ENCODE measurements at places on chromosomes 12 and 14. TPM values are rescaled to one million over a fixed set of nuclear protein-coding genes. Genes with fewer than 3 reads are reported as not detected.

CRACR2A gene
- total RNA-seq = 2.2 TPM

BICD1 gene
- 49.5 TPM for total RNA-seq

DNA sequence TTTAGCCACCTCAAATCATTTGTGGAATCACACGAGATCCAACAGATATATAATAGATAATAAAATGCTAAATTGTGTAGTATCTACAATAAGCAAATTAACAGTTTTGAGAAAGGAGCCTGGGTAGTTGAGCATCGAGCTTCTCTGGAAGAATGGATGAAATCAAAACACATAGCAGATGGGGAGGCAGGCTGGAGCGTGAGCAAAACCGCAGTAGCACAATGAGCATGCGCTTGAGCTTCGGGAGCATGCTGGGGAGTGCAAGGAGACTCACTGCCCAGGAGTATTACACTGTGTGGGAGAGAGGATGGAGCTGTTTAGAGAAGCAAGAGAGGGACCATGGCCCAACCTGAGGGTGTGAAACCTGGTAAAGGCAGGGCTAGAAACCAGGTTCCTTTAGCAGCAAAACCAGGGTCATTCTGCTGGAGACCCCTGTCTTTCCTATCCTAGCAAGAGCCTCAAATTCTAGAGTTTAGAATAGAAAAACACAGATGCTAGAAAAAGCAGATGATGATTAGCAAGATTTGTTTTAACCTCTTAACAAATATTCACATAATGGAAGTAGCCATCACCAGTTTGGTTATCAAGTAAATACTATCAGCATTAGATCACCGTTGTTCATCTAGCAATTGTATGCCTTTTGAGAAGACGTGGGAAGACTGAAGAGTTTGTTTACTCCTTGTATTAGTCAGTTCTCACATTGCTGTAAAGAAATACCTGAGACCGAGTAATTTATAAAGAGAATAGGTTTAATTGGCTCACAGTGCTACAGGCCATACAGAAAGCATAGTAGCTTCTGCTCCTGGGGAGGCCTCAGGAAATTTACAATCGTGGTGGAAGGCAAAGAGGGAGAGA, 484.8 kb downstream of the EGLN3 start:
- H3K27me3 ChIP-seq = no peaks in the 10 kb centered on the region
- peaks cover 3% of the 10 kb centered on the region for H3K36me3 ChIP-seq
- H3K4me1 ChIP-seq = peaks cover 26% of the 10 kb centered on the region
- DNase-seq = no peak
- H3K4me3 ChIP-seq = no peak overlapping the region

- H3K4me3 ChIP-seq = peak overlapping the region; percentile 92
- DNase-seq = no peak
- peaks cover 39% of the 10 kb centered on the region for H3K4me1 ChIP-seq
- no peak overlapping the region for H3K27ac ChIP-seq
- H3K27me3 ChIP-seq = no peaks in the 10 kb centered on the region
- peaks cover 3% of the 10 kb centered on the region for H3K36me3 ChIP-seq
Observed at GRCh38 chr14:77709412-77709811, 1.5 kb downstream of the SLIRP start.

- no peak overlapping the region for H3K4me3 ChIP-seq
- H3K27me3 ChIP-seq = no peaks in the 10 kb centered on the region
- no peaks in the 10 kb centered on the region for H3K36me3 ChIP-seq
- DNase-seq = no peak
Observed at GRCh38 chr14:73153272-73153671, 17.0 kb downstream of the PSEN1 start.

ISCU gene
- 55.5 TPM for total RNA-seq

GRCh38 chr14:21244544-21244943, 24.7 kb downstream of the HNRNPC start:
- no peak overlapping the region for H3K4me3 ChIP-seq
- H3K4me1 ChIP-seq = peaks cover 22% of the 10 kb centered on the region
- no peak for DNase-seq
- H3K27ac ChIP-seq = no peak overlapping the region
- H3K27me3 ChIP-seq = no peaks in the 10 kb centered on the region
- H3K36me3 ChIP-seq = peaks cover 18% of the 10 kb centered on the region

DNA sequence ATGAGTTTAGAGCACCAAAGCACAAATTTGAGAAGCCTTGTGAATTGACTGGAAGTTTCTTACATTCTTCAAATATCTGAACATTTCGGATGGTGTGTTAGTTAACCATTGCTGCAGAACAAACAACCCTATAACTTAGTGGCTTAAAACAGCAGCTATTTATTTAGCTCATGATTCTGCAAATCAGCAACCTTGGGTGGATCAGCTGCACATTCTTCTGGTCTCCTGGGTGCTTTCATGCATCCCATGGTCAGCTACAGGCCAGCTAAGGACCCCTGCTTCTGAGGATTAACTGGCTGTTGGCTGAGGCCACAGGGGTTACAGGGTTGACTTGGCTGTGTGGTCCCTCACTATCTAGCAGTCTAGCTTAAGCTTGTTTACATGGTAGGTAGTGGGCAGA, 114.0 kb upstream of the HIF1A start:
- no peak for DNase-seq
- no peak overlapping the region for H3K4me3 ChIP-seq
- H3K4me1 ChIP-seq = no peaks in the 10 kb centered on the region
- H3K27me3 ChIP-seq = peaks cover 2% of the 10 kb centered on the region
- H3K27ac ChIP-seq = no peak overlapping the region

HOXC4 gene
- 5.6 TPM for total RNA-seq

- no peak overlapping the region for H3K27ac ChIP-seq
- DNase-seq = no peak
- peaks cover 6% of the 10 kb centered on the region for H3K27me3 ChIP-seq
- peaks cover 21% of the 10 kb centered on the region for H3K4me1 ChIP-seq
Observed at GRCh38 chr14:35998303-35998702, 172.2 kb downstream of the BRMS1L start.

- no peak overlapping the region for H3K4me3 ChIP-seq
- no peak for DNase-seq
- peaks cover 7% of the 10 kb centered on the region for H3K27me3 ChIP-seq
- no peak overlapping the region for H3K27ac ChIP-seq
- H3K4me1 ChIP-seq = peaks cover 42% of the 10 kb centered on the region
Observed at GRCh38 chr12:116378002-116378401, 100.5 kb upstream of the MED13L start.

LRRC10 gene
- not detected for total RNA-seq

KLRG1 gene
- 7.0 TPM for total RNA-seq

DNA sequence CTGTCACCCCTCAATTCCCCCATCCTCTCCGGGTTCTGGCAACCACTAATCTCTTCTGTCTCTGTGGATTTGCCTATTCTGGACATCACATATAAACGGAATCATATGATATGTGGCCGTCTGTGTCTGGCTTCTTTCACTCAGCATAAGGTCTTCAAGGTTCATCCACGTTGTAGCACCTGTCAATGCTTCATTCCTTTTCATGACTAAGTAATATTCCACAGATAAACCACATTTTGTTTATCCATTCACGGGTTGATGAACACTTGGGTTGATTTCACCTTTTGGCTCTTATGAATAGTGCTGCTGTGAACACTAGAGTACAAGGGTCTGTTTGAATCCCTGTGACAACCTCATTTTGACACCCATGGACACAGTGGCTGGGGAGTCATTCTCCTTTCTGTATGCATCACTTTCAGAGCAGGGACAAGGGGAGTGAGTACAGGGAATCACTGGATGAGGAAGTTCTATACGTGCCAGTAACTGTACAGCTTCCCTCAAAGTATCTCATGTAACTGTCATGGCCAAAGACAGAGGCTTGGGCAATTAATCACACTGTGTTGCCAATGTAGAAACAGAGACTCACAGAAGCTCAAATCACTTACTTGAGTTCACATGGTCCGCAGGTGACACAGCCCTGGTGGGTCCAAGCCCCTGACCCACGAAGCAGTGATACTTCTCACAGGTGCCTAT, 10.9 kb upstream of the TESC start:
- DNase-seq = no peak
- no peaks in the 10 kb centered on the region for H3K36me3 ChIP-seq
- H3K4me3 ChIP-seq = no peak overlapping the region
- no peaks in the 10 kb centered on the region for H3K4me1 ChIP-seq

ATXN7L3B gene
- 59.7 TPM for total RNA-seq

GRCh38 chr12:125355614-125356013, 290.4 kb downstream of the AACS start:
- H3K27ac ChIP-seq = no peak overlapping the region
- no peaks in the 10 kb centered on the region for H3K36me3 ChIP-seq
- no peaks in the 10 kb centered on the region for H3K27me3 ChIP-seq
- DNase-seq = no peak

DNA sequence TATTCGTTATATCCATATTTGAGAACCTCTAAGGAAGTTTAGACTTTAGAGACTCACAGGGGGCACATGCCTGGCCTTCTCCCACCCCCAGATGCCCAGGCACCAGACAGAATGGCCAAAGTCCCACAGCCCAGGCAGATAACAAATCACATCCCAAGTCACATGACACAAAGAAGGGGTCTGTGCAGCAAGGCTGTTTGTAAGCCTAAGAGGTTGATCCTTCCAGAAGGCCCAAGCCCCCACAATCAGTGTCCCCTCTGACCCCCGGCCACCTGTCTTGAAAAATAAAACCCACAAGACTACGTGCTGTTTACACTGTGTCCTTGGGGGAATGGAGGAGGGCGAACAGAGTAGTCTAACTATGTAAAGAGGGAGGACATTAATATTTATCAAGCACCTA, 5.1 kb downstream of the CTDSP2 start:
- H3K27ac ChIP-seq = no peak overlapping the region
- H3K36me3 ChIP-seq = no peaks in the 10 kb centered on the region
- peak overlapping the region; percentile 32 for H3K4me3 ChIP-seq
- peaks cover 72% of the 10 kb centered on the region for H3K4me1 ChIP-seq
- DNase-seq = no peak
- H3K27me3 ChIP-seq = no peaks in the 10 kb centered on the region

DNA sequence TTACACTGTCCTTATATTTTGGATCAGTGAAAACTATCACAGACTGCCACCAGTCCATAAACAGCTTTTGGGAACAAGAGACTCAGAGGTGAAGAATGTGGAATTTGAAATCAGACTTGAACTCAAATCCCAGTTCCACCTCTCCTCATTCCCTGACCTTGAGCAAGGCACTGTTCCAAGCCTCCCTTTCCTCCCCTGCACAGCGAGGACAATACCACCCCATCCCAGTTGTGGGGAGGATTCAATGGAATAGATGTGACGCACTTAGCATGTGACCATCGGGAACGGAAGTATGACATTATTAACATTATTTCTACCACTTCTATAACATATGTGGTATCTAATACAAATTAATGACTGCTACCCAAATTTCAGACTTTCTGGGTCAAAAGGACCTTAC, 63.5 kb downstream of the DPF3 start:
- peaks cover 12% of the 10 kb centered on the region for H3K4me1 ChIP-seq
- H3K27me3 ChIP-seq = peaks cover 6% of the 10 kb centered on the region
- H3K4me3 ChIP-seq = no peak overlapping the region
- H3K36me3 ChIP-seq = no peaks in the 10 kb centered on the region

KRT83 gene
- not detected for total RNA-seq

DNA sequence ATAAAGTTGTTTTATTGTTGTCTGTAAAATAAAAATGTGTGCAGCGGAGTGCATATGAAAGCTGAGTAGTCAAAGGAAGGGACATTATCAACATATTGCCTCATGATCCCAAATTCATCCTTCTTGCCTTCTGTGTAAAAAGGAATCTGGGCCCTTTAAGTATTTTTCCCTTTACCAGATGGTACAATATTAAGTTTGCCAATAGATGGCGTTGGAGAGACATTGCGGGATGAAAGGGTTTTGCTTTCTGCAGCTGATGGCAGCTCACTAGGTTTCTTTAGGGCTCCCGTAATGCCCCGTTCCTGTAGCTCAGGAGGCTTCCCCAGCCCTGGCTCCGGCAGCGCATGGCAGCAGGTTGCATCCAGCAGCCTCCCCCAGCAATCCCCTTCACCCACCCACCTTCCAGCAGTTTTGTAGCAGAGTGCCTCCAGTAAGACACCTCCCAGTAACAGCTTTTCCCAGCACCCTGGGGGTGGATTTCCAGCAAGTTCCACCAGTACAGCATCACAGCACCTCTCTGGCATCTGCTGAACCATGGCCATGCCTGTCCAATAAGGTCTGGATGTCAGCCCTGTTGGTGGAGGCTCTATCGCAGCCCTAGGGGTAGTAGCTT, 354.4 kb downstream of the MED13L start:
- DNase-seq = no peak
- H3K36me3 ChIP-seq = no peaks in the 10 kb centered on the region
- no peak overlapping the region for H3K4me3 ChIP-seq

- H3K36me3 ChIP-seq = no peaks in the 10 kb centered on the region
- no peak overlapping the region for H3K27ac ChIP-seq
- DNase-seq = peak; percentile 79
- H3K27me3 ChIP-seq = peaks cover 25% of the 10 kb centered on the region
- H3K4me3 ChIP-seq = peak overlapping the region; percentile 72
- peaks cover 4% of the 10 kb centered on the region for H3K4me1 ChIP-seq
Observed at GRCh38 chr14:105527826-105528585, 1.6 kb downstream of the TMEM121 start.

DNA sequence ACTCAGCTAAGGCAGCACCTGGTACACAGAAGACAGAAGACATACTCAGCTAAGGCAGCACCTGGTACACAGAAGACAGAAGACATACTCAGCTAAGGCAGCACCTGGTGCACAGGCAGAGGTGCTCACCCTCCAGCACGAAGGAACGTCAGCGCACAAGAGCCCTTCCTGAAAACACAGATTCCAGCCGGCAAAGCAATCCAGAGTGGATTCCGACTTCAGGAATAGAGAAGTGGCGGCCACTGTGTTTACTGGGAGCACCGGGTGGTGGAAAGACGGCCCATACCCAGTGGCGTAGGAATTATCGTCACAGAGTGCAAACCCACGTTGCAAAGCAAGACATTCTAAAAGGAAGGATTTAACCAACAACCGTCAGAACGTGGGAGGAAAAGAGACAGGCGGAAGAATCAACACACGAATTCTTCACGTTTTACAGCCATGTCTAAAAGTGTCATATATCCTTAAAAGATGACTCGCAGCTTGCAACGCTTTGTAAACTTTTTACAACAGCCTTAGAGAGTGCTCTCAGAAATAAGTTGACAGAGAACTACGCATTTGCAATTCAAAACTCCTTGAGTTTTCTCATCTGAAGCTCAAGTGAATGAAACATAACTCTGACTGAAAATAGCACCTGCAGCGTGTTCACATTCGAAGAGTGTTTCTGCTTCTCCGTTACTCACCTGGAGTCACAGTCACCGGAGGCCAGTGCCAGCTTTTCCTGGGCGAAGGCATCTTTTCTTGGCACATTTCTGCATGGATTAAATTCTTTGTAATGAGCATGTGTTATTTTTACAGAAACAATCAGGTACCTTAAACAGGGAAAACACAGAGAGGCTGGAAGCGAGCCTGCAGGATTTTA, 55.8 kb upstream of the GALNT9 start:
- no peak overlapping the region for H3K27ac ChIP-seq
- DNase-seq = no peak
- peaks cover 20% of the 10 kb centered on the region for H3K27me3 ChIP-seq

DNA sequence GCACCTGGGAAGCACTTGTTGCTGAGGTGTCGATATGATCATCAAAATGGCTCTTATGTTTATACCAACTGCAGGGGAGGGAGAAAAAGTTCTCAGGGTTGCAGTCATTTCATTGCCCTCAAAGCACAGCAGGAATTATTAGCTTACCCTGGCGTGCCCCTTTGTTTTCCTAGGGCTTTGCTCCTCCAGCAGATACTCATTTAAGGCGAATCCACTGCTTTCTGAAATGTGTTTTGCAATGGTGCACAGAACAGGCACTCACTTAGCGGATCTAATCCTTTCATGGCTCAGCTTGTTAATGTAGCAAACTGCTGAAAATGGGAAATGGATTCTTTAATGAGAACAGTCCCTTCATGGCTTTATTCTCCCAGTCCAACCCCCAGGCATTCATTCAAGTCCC, 76.7 kb downstream of the NKX2-1 start:
- DNase-seq = no peak
- H3K36me3 ChIP-seq = no peaks in the 10 kb centered on the region
- H3K27me3 ChIP-seq = peaks cover 95% of the 10 kb centered on the region
- H3K4me1 ChIP-seq = peaks cover 16% of the 10 kb centered on the region
- no peak overlapping the region for H3K27ac ChIP-seq
- H3K4me3 ChIP-seq = no peak overlapping the region

SLC24A4 gene
- total RNA-seq = 0.26 TPM
